ENCODE measurements at places on chromosomes 3 and 15. TPM values are rescaled to one million over a fixed set of nuclear protein-coding genes. Genes with fewer than 3 reads are reported as not detected.

GRCh38 chr15:23687143-23687470, at the start of gene NDN:
NDN (minus strand) TSS chr15:23687305; CDS start chr15:23687217, 88 bp downstream.
- no peak for DNase-seq

DNA sequence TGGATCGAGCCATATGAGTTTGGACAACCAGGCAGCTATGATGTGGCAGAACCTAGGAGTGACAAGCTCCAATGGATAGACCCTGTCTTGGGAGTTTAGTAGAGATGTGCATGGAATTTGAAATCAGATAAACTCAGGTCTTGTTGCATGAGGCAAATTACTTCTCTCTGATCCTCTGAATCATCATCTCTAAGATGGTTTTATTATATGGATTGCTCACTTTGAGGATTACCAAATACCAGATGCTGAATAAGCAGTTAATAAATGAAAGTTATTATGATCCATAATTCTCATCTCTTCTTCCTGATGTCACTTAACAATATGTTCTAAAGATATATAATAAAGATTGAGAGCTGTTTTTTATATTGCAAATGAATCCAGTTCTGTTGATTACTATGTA, 622.2 kb downstream of the NTRK3 start:
- no peak for DNase-seq

DNA sequence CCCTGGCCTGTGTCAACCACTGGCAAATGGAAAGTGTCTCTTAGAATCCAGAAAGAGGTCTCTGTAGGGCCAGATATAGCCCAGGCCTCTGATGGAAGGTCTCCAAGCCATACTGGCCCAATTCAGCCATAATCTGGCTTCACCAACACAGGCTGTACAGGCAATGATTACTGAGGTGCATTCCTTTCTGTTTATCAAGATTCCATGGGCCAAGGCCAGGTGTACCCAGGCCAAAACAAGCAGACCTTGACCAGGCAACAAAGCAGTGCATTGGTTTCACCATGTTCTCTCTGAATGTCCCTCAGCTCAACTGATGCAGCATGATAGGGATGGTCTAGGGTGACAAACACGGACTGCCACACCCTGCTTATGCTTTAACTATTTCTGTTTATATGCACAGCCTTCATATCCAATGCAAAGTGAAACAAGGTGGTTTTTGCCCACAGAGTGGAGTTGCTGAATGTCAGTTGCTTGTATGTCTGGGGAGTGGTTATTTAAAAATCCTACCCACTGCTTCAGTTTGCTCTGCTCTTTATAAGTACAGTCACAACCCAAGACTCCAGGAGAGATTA, 25.2 kb downstream of the CCNL1 start:
- no peak for DNase-seq

DNA sequence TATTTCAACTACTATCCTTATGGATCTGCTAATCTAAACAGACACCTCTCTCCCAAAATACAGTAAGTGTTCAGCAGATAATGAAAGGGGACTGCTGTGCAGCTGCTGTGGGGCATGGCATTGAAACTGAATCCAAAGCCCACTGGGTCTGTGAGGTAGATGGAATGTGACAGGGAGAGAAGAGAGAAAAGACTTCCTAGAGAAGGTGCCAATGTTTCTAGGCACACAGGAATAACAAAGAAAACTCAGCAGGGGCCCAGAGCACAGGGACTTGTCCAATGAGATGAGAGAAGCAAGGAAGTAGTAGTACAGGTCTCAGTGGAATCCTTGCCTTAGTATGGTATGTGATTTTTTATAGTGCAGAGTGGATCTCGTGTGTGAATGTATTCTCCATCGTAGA, 457.8 kb downstream of the IL5RA start:
- no peak for DNase-seq

DNA sequence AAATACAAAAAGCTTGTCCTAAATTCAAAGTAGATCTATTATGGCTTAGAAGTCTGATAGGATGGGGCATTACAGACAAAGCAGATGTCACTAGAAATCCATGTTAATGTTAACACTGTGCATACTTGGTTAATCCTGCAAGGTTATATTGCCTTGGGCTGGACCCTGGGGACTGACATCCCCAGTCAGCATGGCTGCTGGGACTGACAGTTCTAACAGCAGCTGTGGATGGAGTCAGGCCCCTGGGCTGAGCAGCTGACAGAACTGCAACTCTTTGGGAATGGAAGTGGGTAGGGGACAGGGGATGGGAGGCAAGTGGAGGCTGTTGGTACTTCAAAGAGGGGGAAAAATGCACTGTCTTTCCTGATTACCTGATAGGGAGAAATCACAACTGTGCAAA, 7.5 kb downstream of the P2RY1 start:
- DNase-seq: no peak

DNA sequence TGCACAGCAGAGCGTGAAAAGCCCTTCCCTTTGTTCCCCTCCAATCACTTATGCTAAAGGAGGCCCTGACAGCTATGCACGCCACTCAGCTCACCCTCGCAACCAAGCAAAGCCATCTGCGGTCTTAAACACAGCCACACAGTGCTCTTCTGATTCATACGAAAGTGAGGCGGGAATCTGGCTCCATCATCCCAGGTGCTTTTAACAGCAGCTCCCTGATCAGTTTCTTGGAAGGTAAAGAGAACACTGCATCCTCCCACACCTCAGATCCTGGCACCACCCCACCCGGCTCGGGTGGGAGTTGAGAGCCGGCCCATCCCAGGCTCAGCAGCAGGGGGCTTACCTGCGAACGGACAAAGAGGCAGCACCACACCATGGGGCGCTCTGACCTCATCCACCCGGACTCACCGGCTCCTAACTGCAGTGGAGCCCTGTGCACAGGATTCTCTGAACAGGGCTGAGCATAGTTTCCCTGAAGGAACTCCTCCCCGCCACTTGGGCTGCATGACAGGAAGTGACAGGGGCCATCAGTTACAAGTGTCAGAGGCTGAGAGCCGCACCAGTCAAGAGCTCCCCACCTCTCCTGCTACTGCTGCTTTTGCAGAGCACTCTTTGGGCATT, 114.3 kb upstream of the ARHGEF3 start:
- no peak for DNase-seq

SNX33 gene
- 5.8 TPM for total RNA-seq

TMCO5A gene
- not detected for total RNA-seq
